ENCODE measurements at places on chromosomes 6 and 20.

GRCh38 chr6:163543321-163543720 is 128.8 kb downstream of the QKI start:
- no peak for DNase-seq

- DNase-seq: peak; percentile 50
These were observed 9.2 kb downstream of the FOXS1 start for GRCh38 chr20:31835977-31836852.

- DNase-seq: no peak
These were observed 52.0 kb downstream of the HIVEP1 start for GRCh38 chr6:12064131-12064530.

DNA sequence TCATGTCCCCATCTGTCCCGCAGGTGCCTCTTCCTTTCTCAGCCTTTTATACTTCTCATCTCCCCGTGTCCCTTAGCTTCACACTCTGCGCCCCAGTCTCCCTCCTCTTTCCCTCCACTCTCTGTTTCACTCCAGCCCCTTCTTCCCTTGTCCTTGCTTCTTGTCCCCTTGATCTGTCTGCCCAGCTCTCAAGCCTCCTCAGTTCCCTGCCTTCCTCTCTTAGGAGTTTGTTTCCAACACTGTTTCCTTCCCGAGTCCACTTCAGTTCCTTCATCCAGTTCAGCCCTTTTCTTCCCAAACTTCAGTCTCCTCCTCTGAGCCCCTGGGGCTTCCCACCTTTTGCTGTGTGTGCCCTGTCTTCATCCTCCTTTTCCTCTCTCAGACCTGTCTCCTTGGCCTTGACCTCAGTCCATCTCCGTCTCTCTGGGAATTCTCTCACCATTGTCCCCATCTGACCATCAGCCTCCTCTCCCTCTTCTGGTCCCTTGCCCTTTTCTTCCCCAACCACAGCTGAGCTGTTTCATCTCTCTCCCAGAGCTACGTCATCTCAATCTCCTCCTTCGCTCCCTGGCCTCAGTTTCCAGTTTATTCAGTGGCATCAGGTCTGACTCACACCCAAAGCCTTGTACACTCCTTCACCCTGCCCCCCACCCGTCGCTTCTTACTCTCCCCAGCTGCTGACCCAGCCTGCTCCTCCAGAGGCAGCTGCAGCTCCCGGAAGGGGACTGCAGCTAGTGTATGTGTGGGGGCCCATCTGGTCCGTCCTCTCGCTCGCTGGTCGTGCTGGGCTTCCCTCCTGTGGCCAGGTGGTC is 2.7 kb upstream of the DDR1 start:
- DNase-seq: peak; percentile 43

GRCh38 chr6:55049866-55050265 is 124.4 kb upstream of the HCRTR2 start:
- DNase-seq: no peak

GRCh38 chr20:1939270-1939595 is 44.0 kb downstream of the SIRPA start:
- no peak for DNase-seq

GRCh38 chr6:163531122-163531521 is 116.6 kb downstream of the QKI start:
- DNase-seq: no peak

GRCh38 chr6:85402071-85402470 is 47.8 kb upstream of the NT5E start:
- no peak for DNase-seq

DNA sequence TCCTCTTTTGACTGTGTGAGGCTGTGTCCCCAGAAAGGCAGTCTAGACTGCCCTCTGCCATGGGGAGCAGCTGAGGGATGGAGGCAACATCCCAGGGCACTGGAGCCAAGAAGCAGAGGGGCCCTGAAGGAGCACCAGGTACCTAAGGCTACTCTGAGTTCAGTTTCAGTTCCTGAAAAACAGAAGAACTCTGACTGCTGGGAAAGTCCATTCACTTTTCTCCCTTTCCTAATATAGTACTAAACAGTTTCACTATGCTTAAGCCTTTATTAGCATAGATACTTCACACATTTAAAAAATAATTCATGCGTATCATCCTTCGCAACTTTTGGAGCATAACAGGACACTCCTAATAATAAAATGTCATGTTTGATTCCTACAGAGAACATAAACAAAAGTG is 130.0 kb downstream of the FOXC1 start:
- no peak for DNase-seq

DNA sequence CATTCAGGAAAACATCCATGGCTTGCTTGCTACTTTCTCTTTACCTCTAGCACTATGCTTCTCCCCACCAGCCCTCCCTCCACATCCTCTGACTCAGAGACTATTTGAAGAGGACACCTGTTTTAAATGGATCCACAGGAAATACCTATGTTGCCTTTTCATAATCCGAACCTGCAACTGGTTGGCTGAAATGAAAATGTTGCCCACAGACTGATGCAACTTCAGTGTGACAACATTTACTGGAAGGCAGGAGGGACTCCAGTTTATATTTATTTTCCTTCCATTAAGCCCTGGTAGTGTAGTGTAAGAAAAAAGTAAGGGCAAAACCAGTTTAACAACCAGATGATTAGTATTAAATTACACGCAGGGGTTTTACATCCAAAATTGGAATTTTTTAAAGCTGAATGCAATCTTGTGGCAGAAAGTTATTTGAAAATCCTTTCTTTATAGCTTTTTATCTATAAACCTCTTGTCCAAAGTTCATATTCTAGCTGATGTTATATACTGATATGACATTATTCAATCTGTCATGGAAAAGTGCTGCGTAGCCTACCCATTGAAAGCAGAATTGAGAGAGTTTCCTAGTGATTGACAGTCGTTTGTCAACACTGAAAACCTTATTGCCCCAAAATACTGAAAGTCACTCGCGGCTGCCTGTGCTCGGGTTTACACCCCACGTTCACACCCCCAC is 881 bp upstream of the AIG1 start:
- DNase-seq: peak; percentile 63

DNA sequence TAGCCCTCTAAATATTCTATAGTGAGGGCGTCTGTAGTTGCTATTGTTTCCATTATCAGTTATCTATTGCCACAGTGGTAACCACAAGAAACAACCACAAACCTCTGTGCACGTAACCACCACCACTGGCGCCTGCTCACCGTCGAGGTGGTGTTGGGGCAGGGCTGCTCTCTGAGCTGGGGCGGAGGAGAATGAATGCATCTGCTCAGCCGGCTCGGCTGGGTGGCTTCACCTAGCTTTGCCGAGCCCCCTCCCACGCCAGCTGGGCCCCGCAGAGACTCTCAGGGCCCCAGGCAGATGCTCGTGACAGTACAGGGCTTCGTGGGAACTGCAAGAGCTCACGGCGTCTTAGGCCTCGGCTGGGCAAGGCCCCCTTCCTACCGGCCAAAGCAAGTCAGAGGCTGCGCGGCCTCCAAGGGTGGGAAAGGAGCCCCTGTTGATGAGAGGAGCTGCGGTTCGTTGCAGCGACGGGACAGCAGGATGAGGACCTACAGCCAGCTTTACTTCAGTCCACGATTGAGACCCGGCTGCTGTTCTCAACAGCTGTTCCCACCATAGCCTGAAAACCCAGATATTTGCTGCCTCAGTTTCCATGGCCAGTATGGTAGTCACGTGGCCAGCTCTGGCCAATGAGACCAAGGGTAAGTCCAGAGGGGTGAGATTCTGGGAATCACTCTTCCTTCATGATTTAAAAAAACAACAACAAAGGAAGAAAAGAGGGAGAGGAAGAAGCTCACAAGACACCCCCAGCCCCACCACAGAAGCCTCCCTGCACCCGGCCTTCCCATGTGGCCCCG is 120.2 kb upstream of the AFDN start:
- no peak for DNase-seq

DNA sequence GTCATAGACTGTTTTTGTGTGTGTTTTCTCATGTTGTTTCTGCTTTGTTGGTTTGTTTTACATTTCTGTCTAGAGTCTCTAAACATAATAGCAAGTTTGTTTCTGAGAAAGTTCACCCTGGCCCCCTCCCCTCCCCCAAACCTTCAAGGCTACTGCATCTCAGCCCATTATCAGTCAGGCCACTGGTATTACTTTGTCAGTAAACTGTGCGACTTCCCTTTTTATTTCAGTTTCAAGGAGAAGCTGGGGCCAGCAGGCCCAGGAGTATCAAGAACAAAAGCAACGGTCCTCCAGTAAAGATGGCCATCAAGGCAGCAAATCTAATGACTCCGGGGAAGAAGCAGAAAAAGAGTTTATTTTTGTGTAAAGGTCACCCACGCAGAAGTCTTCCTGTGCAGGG is 32.8 kb upstream of the SCGN start:
- no peak for DNase-seq

DNA sequence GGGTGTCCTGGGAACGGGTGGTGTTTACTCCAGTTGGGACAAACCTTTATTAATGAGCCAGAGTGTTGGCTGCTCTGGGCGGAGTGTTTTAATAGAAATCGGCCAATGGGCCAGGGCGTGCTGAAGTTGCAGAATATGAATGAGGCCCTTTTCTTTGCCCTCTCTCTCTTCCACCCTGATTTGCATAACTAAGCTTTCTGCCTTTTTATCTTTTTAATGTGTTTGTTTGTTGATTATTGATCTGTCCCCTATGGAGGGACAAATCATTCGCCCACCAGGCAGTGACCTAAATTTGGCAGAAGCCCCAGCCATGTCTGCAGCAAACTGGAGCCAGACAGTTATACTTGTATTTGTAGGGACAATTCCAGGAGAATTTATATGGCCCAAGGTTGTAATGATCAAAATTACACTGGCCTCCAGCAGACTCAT is 420.9 kb downstream of the PREX1 start:
- no peak for DNase-seq

DNA sequence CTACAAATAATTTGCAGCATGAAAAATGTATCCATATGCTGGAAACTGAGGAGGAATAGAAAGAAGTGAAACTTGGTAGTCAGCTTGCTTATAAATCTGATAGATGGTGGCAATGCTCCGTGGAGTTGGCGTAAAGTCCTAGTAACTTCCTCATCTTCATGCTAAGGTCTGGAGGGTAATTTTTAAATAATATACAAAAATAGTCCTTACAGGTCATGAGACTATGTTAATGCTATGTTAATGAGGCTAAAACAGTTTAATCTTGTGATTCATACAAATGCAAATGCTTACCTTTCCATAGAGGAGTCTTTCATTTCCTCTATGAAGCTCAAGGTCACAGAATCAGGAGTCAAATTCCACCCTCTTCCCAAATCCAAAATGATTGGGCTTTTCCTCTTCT is 9.4 kb upstream of the CRIP3 start:
- no peak for DNase-seq

DNA sequence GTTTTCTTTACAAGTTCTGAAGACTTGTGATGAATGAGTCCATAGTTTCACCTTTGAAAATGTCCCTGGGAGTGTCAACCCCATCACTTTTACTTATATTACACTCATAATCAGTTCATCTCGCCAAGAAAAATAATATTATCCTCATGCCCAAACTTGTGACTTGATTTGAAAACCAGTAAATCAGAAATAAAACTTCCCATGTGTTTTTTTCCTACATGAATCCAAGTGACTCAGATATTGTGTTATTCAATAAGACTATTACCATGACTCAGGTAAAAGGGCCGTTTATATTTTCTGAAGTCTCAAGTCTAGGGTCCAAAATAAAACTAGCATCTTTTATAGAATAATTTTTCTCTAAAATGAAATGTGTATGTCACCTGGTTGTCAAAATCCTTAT is 15.8 kb upstream of the CYP24A1 start:
- DNase-seq: no peak

DNA sequence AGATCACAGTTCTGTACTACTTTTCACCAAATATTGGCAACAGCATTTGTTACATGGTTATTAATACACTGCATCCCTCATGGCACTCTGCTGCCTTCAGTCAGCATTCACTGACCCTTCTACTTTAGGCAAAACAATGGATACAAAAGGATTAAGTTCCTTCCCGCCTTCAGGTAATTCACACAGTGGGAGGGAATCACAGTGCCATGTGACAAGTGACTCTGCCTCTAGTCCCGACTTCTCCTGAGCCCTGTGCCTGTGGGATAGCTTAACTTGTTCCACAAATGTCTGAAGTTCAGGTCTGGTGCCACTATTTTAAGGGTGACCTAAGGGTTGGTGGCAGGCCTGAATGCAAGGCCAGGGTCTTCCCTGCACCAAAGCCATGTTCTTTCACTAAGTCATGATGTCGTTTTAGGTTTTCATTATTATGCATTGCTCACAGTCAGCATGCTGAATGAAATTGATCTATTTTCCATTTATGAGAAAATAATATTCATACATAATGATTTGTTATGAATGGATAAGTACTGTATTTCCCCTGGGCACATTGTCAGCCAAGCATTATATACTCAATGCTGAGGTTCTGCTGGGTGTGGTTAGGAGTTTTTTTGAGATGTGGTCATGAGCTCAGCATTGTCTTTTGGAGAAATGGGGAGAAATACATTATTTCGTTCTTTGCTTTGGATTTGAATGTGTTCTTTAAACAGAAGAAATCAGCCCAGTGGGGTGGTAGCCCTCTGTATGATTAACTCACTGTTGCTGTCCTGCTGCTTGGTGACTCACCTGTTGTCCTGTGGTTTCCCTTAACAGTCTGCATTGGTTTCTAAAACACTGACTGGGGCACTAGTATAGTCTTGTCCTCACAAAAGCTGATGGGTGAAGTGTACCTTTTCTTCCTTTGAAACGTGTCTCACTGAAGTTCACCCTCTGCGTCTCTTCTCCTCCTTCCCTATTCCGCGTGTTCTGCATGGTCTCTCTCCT is 66.4 kb downstream of the AFDN start:
- DNase-seq: no peak

DNA sequence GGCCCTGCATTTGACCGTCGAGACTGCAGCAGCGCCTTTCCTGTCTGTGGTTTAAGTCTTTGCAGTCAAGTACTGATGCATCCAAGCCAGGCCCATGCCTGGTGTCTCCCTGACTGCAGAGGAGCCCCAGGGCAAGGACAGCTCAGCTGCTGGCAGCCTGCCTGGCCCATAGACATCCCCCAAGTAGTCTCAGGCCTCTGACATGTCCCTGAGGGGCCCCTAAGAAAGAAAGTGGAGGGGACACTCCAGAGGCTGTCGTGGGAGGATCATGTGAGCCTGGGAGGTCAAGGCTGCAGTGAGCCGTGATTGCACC is 18.0 kb downstream of the HRH3 start:
- no peak for DNase-seq

GRCh38 chr6:17962436-17963031 is 24.9 kb downstream of the KIF13A start:
- no peak for DNase-seq

- no peak for DNase-seq
These were observed 59.0 kb downstream of the AFG1L start for GRCh38 chr6:108353853-108354252.

DNA sequence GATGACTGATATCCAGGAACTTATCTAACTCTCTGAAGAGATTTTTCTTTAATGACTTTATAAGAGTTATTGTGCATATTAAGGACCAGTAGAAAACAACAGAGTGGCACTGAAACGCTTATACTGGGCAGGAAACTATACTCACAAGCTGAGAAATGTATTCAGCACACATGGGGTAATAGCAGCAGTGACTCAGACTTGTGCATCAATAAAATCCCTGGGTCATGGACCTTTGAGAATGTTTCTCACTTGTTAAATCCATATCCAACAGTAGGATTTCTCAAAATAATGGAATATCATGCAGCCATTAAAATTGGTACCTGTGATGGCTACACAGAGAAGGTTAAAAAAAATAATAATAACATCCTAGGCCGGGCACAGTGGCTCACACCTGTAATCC is 219.5 kb downstream of the BTBD9 start:
- DNase-seq: no peak
